Psoas muscle (tissue), 8 donors: ENCODE measurements at places on chromosomes 7 and 10. TPM values are rescaled to one million over a fixed set of nuclear protein-coding genes. Genes with fewer than 3 reads are reported as not detected.
A peak's percentile ranks its signal among the peaks of the same experiment; 100 is the strongest.

GRCh38 chr10:44463511-44464121 is 78.7 kb upstream of the CXCL12 start:
- no peak for DNase-seq

- no peak for DNase-seq
These were observed 23.4 kb downstream of the CYP51A1 start for GRCh38 chr7:92110857-92111256.

Gene MEST
- polyA plus RNA-seq = 2.8 TPM

DNA sequence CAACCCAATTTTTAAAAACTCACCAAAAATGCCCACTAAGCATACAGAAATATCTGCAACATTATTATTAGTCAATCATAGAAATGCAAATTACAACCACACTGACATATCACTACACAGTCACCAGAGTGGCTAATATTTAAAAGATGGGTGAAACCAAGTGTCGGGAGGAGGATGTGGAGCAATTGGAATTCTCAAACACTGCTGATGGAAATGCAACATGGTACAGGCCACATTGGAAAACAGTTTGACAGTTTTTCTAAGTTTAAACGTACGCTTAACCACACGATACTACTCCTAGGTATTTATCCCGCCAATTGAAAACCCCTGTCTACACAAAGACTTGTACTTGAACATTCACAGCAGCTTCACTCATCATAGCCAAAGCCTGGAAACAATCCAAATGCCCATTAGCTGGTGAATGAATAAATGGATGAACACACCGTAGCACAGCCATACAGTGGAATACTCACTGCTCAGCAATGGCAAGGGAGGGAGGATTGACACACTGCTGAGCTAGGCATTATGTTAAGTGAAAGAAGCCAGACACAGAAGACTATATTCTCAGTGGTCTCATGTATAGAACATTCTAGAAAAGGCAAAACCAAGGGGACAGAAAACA is 16.3 kb downstream of the GCK start:
- DNase-seq = no peak

DNA sequence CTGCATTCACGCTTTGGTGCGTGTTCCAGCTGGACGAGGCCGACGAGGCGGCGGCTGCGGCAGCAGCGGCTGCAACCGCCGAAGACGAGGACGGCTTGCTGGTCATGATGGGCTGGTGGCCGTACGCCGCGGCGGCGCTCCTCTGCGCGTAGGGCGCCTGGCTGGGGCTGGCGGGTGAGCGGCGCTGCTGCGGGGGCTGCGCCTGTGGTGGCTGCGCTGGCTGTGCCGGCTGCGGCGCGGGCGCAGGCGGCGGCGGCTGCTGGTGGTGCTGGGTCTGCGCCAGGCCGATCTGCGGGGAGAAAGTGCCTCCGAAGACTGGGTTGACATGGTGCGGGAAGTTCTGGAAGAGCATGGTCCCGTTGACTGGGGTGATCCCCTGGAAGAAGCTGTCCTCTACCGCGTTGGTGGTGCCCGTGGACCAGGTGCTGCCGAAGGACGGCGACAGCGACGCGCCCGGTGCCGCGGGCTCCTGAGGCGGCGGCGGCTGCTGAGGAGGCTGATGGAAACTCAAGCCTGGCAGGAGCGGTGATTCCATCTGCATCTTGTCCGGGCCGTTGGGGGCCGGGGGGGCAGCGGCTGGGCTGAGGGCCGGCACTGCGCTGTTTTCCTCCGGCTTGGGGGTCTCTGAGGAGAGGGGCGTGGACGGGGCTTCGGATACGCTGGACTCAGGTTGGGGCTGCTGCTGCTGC is 51.1 kb downstream of the CPEB3 start:
- DNase-seq = peak; percentile 54

DNA sequence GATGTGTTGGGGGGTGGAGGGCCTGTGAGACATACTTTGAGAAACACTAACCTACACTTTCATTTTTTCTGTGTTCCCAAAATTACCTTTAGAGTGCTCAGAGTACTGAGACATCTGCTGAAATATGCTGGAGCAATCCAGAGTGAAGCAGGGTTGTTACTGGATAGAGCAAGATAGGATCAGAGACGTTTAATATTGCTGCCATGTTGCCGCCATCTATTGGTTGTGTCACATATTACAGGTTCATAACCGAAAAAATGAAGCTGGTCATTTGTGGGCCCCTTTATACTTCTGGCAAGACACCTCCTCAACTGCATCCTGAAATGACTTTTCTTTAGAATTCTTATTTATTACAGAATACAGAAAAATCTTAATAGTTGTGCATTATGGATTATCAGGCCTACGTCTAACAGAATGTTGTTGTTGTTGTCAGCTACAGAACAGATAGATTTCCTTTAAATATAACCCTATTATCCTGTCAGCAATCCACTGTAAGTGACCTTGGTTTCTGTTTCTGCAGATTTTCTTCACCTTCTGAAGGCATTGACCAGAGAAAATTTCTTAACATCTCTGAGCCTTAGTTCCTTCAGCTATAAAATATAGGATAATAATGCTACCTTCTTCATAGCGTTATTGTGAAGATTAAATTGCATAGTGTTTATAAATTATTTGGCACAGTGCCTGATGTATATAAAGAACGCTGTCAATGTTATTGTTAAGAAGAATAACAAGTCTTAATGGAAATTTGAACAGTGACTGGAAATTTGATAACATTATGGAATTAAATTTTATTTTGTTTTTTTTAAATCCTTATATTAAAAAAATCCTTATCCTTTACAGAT is 16.2 kb upstream of the DLD start:
- no peak for DNase-seq

Gene STOX1
- polyA plus RNA-seq = 0.49 TPM

- DNase-seq = no peak
These were observed 600.1 kb upstream of the STEAP1 start for GRCh38 chr7:89554209-89554608.

- no peak for DNase-seq
These were observed 17.7 kb upstream of the OPALIN start for GRCh38 chr10:96376483-96376882.

Gene PIK3AP1
- 8.6 TPM for polyA plus RNA-seq

DNA sequence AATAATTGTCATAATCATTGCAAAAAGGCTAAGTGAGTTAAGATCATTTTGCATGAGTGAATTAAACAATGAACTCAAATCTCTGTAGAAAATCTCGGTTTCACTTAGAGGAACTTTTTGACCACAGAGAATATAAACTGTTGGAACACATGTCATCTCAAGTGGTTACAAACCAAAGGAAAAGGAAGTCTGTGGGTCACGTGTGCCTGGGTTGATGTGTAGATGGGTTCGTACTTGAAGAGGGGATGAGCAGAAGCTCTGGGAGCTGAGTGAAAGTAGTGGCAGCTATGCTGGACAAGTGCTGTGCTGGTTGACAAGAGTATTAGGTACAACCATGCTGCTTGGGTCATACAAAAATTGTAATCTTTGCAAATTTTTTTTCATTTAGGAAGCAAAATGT is 35.0 kb downstream of the GLRX3 start:
- no peak for DNase-seq
